ENCODE measurements at places on chromosomes 11 and 22.

- no peak for DNase-seq
Observed at GRCh38 chr22:39524753-39525657, 4.6 kb downstream of the ATF4 start.

DNA sequence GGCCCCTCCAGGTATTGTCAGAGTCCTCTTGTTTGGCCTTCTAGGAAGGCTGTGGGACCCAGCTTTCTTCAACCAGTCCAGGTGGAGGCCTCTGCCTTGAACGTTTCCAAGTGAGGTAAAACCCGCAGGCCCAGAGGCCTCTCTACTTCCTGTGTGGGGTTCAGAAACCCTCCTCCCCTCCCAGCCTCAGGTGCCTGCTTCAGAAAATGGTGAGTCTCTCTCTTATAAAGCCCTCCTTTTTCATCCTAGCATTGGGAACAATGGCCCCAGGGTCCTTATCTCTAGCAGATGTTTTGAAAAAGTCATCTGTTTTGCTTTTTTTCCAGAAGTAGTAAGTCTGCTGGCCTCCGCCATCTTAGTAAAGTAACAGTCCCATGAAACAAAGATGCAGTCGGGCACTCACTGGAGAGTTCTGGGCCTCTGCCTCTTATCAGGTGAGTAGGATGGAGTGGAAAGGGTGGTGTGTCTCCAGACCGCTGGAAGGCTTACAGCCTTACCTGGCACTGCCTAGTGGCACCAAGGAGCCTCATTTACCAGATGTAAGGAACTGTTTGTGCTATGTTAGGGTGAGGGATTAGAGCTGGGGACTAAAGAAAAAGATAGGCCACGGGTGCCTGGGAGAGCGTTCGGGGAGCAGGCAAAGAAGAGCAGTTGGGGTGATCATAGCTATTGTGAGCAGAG, at the start of gene CD3E:
CD3E (plus strand) TSS at position 163 of the 681 bp plus-strand sequence; CDS start at position 386, 223 bp downstream.
- peak; percentile 40 for DNase-seq

DNA sequence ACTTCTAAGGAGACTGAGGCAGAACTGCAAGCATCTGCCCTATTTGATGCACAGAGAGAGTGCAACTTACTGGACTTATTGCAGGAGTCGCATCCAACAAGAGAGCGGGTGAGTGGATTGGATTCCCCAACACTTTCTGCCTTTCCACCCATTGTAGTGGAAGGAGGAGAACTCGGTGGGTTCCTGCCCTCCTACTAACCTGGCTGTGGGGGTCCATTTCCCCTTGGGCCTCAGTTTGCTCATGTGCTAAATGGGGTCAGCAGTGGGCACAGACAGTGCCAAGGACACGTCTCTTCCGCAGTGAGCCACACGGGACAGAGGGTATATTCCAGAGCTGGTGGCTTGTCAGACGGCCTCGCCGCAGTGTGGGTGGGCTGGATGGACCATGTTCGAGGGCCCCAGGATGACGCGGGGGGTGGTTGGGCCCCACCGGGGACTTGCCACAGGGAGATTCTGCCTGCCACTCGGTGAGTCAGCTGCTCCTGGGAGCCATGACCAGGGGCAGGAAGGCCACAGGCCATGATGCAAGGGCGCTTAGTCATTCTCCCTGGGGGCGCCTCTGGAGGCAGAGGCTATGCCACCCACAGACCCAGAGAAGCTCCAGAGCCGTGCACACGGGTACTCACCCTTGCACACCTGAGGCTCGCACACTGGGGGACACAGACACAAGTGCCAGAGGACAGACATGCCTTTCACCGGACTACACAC, 8.2 kb downstream of the ALX4 start:
- no peak for DNase-seq

DNA sequence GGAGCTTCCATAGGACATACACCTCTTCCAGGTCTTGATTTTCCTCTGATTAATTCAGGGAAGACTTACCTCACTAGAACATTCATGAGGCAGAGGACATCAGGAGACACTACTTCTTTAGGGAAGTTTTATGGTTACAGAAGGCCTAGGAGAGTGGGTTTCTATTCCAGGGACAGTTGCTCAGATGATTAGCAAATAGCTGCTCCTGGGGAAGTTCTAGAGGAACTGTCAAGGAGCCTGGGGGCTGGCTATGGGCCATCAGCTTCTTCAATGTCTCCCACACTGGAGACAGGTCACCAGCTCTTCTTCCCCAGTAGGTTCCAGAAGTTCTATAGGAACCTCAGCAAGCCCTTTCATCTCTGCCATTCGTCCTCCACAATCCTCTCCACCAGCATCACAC, 11.5 kb upstream of the OR10A5 start:
- no peak for DNase-seq

DNA sequence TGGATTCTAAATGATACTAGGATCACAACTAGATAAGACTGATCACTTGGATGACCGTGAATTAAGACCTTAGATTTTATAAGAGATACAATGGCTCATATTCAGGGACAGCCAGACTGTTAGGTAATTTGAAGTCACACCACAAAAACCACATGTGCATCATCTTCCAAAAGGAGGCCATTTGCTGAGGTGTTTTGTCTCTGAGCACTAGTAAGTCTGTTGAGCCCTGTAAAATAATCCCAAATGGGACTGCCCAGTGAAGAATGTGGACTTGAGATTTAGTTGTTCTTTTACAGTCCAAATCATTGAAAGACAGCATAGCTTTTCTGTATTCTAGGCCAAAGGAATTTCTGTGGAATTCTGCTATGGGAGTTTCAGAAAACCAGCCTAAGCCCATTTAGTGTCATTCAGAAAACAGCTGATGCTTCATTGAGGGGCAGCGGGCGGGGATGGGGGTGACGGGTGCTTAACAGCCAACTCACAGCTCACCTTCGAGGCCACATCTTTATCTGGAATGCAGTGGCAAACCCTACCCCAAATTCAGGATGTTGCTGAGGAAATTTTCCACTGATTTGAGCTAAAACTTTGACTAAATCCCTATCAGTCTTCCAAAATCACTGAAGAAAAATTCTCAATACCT, 80.1 kb upstream of the BIRC3 start:
- DNase-seq = no peak

All from stimulated activated CD8-positive, alpha-beta memory T cell treated with anti-CD3 and anti-CD28 coated beads, Interleukin-2, amount 100 ng/mL, for 1 hour (primary cell).